Bronchus fibroblast of lung (primary cell): ENCODE measurements at places on chromosomes 4 and X. TPM values are rescaled to one million over a fixed set of nuclear protein-coding genes. Genes with fewer than 3 reads are reported as not detected.

Gene ZCCHC12
- total RNA-seq = 0.15 and 0.17 TPM in 2 replicates

Gene MAGED4
- total RNA-seq = 81.3 and 103 TPM in 2 replicates

Gene RELL1
- total RNA-seq = 30.9 and 34.1 TPM in 2 replicates

Gene TLR2
- total RNA-seq = 1.8 and 1.9 TPM in 2 replicates

Gene RHOXF1
- not detected in 2 replicates for total RNA-seq

Gene OPN1LW
- not detected in 2 replicates for total RNA-seq
